ENCODE measurements at places on chromosomes 12 and 14. TPM values are rescaled to one million over a fixed set of nuclear protein-coding genes. Genes with fewer than 3 reads are reported as not detected.

The SOAT2 gene
- total RNA-seq: 0.42 TPM

The SLC17A8 gene
- total RNA-seq: not detected

The ARHGEF40 gene
- 0.08 TPM for total RNA-seq

The ADAMTS20 gene
- total RNA-seq: not detected

The SVOP gene
- total RNA-seq: not detected

The KRT72 gene
- 11.6 TPM for total RNA-seq

The CD163L1 gene
- 0.33 TPM for total RNA-seq

The PLEKHD1 gene
- total RNA-seq: 0.18 TPM

GRCh38 chr14:77554207-77554606 lies 55.6 kb upstream of the ISM2 start:
- H3K27ac ChIP-seq: no peak overlapping the region
- DNase-seq: no peak
- H3K4me1 ChIP-seq: no peaks in the 10 kb centered on the region

- peaks cover 13% of the 10 kb centered on the region for H3K4me1 ChIP-seq
- no peaks in the 10 kb centered on the region for H3K27me3 ChIP-seq
- no peak overlapping the region for H3K4me3 ChIP-seq
- H3K36me3 ChIP-seq: no peaks in the 10 kb centered on the region
Observed at GRCh38 chr12:89960011-89960507, 251.4 kb upstream of the ATP2B1 start.

GRCh38 chr12:31007153-31007495 lies 66.5 kb upstream of the DDX11 start:
- no peak overlapping the region for H3K27ac ChIP-seq
- H3K36me3 ChIP-seq: no peaks in the 10 kb centered on the region
- no peak overlapping the region for H3K4me3 ChIP-seq
- no peak for DNase-seq

- H3K36me3 ChIP-seq: peaks cover 7% of the 10 kb centered on the region
- H3K4me3 ChIP-seq: no peak overlapping the region
- no peaks in the 10 kb centered on the region for H3K27me3 ChIP-seq
- DNase-seq: no peak
Observed at GRCh38 chr12:132520421-132521199, 30.7 kb downstream of the FBRSL1 start.

GRCh38 chr12:45282411-45282810 lies 66.5 kb downstream of the ANO6 start:
- H3K4me3 ChIP-seq: no peak overlapping the region
- H3K36me3 ChIP-seq: peaks cover 37% of the 10 kb centered on the region
- no peaks in the 10 kb centered on the region for H3K27me3 ChIP-seq

- no peak for DNase-seq
- no peaks in the 10 kb centered on the region for H3K4me1 ChIP-seq
- no peak overlapping the region for H3K4me3 ChIP-seq
- H3K27ac ChIP-seq: no peak overlapping the region
Observed at GRCh38 chr14:83271663-83272062, 1738.0 kb upstream of the SEL1L start.

- DNase-seq: no peak
- H3K36me3 ChIP-seq: no peaks in the 10 kb centered on the region
- no peaks in the 10 kb centered on the region for H3K4me1 ChIP-seq
Observed at GRCh38 chr12:98388126-98388525, 127.3 kb upstream of the TMPO start.

DNA sequence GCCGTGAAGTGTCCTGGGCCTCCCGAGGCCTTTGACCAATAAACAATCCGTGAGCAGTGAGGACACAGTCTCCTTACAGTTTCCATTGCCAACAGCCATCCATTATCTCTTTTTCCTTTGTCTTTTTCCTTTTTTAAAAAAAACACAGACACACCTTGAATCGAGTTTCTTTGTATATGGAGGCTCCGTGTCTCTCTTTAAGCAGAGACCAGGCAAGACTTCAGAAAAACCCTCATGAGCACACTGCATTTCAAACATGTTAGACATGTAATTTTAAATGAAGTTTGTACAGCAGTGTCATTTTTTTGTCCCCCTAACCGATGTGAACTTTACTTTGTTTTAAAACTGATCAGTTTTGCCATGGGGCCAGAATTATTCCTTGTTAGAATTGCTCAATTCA lies 111.1 kb downstream of the SPTSSA start:
- H3K36me3 ChIP-seq: no peaks in the 10 kb centered on the region
- H3K4me1 ChIP-seq: no peaks in the 10 kb centered on the region
- no peak overlapping the region for H3K27ac ChIP-seq
- no peak for DNase-seq
- no peaks in the 10 kb centered on the region for H3K27me3 ChIP-seq

DNA sequence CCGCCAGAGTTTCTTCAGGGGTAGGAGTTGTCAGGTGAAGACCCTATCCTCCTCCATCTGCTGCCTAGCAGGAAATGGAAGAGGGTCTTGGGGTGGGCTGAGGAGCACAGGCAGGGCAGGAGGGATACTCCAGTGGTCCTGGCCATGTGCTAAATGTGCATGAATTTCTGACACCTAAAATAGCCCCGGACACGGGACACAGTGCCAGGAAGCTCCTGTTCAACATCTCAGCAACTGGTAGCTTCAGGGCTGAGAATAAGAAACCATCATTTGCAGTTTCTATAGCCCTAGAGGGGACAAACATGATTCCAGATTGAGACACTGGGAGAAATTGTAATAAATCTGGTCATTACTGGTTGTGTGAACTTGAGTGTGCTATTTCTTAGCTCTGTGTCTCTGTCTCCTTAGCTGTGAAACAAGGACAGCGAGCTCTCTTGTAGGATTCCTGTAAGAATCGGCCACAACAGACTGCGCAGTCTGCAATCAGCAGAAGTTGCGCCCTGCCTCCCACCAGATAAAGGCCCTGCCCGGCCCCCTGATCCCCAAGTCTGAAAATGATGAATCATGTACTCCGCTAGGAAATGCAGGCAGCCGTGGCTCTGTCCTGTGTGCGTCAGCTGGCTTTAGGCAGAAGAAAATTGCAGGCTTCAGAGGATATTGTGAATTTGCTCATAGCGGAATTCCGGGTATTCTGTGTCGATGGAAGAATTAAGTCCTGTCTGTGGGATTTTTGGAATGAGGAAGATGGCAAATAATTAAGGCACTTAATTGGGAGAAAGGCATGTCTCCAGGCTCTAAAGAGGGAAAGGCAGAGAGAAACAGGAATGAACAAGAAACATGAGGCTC lies 35.2 kb upstream of the MEG3 start:
- H3K27ac ChIP-seq: no peak overlapping the region
- H3K27me3 ChIP-seq: peaks cover 19% of the 10 kb centered on the region
- no peaks in the 10 kb centered on the region for H3K4me1 ChIP-seq

DNA sequence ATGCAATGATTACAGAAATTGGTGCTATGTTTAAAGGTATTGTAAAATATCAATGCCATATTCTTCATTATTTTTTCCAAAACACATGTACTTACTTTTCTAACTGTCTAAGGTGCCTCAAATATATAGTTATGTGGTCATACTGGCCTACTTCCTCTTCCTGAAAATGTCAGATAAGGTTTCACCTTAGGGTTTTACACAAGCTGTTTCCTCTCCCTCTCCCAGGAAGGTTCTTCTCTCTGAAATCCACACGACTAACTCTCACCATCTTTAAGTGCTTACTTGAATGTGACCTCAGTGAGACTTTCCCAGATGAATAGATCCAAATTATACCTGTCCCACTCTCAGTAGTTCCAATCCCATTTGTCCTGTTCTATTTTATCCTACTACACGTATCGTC lies 11.6 kb upstream of the CLEC4D start:
- no peaks in the 10 kb centered on the region for H3K27me3 ChIP-seq
- H3K4me1 ChIP-seq: peaks cover 8% of the 10 kb centered on the region
- no peak overlapping the region for H3K27ac ChIP-seq
- no peak for DNase-seq
- no peaks in the 10 kb centered on the region for H3K36me3 ChIP-seq

DNA sequence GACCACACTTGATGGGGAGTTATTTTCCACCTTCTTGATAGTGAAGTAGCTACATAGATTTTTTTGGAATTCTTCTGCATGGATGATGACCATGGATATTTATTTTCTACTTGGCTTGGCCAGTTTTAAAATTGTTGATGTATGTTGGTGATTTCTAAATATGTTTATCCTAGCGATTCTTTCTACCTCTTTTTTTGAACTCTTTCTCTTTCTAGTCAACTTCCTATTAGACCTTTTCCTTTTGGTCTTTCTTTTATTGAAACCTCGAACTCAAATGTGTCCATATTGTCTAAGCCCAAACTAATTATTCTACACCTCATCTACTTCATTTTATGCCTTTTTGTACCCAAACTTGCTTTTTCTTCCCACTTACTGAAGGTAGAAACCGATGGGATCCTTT lies 37.0 kb downstream of the CCDC91 start:
- no peak overlapping the region for H3K27ac ChIP-seq
- DNase-seq: no peak
- no peaks in the 10 kb centered on the region for H3K27me3 ChIP-seq
- peaks cover 31% of the 10 kb centered on the region for H3K4me1 ChIP-seq
- H3K36me3 ChIP-seq: peaks cover 17% of the 10 kb centered on the region

DNA sequence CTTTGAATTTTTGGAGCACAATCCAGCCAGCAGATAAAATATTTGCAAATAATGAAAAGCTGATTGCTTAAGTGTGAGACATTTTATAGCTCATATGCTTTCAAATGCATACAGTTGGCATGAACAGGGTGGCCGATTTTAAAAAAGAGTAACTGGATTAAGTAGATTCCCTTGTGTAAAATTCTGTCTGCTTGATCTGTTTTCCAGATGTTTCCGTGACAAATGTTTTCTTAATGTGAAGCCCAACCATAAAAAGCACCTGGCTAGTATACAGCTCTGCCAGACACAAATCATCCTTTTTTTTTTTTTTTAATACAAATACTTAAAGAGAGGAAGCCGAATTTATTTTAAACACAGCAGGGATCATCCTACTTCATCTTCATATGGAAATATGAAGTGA lies 440.7 kb downstream of the CCER1 start:
- H3K4me1 ChIP-seq: no peaks in the 10 kb centered on the region
- H3K36me3 ChIP-seq: no peaks in the 10 kb centered on the region
- DNase-seq: no peak
- peaks cover 2% of the 10 kb centered on the region for H3K27me3 ChIP-seq
- H3K27ac ChIP-seq: no peak overlapping the region

DNA sequence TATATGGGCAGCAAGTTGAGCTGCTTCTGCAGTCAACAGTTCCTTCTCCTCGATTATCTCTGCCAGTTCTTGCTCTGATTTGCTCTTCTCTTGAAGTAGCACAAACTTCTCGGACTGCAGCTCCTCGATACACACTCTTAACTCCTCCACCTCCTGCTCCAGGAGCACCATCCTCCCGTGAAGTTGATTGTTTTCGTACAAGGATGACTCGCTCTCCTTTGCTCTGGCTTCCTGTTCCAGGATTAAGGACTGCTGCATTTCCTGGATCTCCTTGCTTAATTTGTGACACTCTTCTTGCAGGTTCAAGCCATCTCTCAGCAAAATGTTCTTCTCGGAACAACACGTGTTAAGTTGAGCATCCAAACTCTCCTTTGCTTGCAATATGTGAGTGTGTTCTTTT lies 56.2 kb upstream of the VPS33A start:
- peak overlapping the region; percentile 63 for H3K27ac ChIP-seq
- H3K27me3 ChIP-seq: no peaks in the 10 kb centered on the region
- H3K4me3 ChIP-seq: no peak overlapping the region
- H3K4me1 ChIP-seq: peaks cover 10% of the 10 kb centered on the region
- peaks cover 67% of the 10 kb centered on the region for H3K36me3 ChIP-seq
- no peak for DNase-seq

DNA sequence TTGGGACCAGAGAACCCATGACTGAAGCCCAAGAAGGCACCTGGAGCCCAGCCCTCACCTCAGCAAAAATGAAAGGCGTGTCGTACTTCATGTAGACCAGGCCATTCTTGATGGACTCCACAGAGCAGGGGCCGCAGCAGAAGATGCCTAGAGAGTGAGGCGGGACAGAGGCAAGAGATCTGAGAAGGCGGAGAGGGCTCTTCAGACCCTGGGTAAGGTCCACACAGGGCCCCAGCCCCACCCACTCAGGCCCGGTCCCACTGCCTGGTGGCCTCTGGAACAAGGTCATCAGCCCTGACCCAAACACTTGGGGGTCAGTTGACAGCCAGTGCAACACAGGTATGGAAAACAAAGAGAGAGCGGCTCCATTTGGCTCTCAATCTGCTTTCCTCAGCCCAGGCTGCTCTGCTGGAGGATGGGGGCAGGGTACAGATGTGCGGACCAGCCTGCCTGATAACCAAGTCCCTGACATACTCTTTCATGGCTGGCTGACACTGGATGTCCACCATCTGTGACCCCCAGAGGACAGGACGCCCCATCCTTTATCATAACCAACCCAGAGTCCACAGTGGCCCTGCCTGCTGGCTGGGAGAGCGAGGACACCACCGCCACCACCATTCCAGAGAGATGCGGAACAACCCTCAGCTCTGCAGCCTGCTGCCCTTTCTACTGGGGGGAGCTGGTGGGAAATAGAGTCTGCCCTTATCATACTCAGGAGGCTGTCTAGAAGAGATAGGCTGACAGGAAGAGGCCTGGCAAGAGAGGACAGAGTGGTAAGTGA lies 6.9 kb downstream of the TGM1 start:
- H3K36me3 ChIP-seq: no peaks in the 10 kb centered on the region
- DNase-seq: no peak
- H3K27ac ChIP-seq: no peak overlapping the region
- no peaks in the 10 kb centered on the region for H3K27me3 ChIP-seq
- no peaks in the 10 kb centered on the region for H3K4me1 ChIP-seq

GRCh38 chr12:113241191-113242025 lies 20.1 kb downstream of the TPCN1 start:
- H3K27me3 ChIP-seq: no peaks in the 10 kb centered on the region
- no peaks in the 10 kb centered on the region for H3K36me3 ChIP-seq
- H3K4me3 ChIP-seq: no peak overlapping the region
- no peak for DNase-seq
- H3K4me1 ChIP-seq: peaks cover 18% of the 10 kb centered on the region

GRCh38 chr14:19918553-19919264 lies 1.7 kb upstream of the OR4K5 start:
- no peak overlapping the region for H3K27ac ChIP-seq
- DNase-seq: no peak
- H3K27me3 ChIP-seq: no peaks in the 10 kb centered on the region
- no peak overlapping the region for H3K4me3 ChIP-seq

GRCh38 chr14:26138764-26139445 lies 458.9 kb downstream of the NOVA1 start:
- H3K27ac ChIP-seq: no peak overlapping the region
- no peak overlapping the region for H3K4me3 ChIP-seq
- no peak for DNase-seq
- no peaks in the 10 kb centered on the region for H3K27me3 ChIP-seq

DNA sequence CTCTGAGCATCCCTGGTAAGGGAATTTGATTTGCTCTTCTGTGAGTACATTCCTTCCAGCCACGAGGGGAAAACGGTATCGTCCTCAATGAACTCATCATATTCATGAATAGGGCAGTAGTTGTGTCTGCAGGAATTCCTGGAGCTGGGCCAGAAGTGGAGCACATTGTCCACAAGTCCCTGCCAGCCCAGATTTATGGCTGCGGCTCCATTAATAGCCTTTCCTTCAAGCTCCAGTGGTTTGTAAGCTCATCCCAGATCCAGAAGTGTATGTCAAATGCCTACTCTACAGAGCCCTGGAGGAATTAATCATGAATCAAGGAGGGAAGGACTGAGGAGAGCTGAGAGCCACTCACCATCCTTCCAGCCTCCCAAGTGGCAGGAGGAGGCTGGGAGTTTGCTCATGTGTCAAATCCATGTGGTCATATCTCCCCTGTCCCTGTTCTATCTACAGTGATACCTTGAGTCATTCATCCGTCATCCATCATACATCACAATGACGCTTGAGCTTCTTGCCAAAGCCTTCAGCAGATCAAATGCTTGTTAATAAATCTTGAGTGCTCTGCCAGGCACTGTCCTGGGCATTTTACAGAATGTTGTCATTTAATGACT lies 65.5 kb downstream of the SVOP start:
- no peak for DNase-seq
- no peaks in the 10 kb centered on the region for H3K36me3 ChIP-seq
- peaks cover 9% of the 10 kb centered on the region for H3K4me1 ChIP-seq
- H3K27ac ChIP-seq: no peak overlapping the region
- no peaks in the 10 kb centered on the region for H3K27me3 ChIP-seq

Measured in naive thymus-derived CD8-positive, alpha-beta T cell (primary cell).